ENCODE measurements at places on chromosomes 5 and 9.

GRCh38 chr5:65811885-65812284 is 89.9 kb downstream of the NLN start:
- DNase-seq, result peak; percentile 90

DNA sequence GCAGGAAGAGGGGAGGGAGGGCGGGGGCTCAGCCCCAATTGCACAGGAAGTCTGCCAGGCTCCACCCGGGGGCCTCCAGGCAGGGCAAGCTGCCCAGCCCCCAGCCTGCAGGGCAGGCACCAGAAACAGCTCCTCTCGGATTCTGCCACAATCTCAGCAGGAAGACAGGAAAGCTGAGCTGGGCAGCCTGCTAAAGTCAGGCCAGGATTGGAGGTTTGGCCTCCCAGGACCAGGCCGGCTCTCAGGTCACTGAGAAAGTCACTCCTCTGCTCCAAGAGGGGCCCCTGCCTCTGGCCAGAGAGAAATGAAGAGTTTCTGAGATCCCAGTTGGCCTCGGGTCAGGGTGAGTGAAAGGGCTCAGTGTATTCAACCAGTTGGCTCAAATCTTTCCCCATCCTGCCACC is 54.6 kb upstream of the STXBP1 start:
- peak; percentile 67 for DNase-seq

DNA sequence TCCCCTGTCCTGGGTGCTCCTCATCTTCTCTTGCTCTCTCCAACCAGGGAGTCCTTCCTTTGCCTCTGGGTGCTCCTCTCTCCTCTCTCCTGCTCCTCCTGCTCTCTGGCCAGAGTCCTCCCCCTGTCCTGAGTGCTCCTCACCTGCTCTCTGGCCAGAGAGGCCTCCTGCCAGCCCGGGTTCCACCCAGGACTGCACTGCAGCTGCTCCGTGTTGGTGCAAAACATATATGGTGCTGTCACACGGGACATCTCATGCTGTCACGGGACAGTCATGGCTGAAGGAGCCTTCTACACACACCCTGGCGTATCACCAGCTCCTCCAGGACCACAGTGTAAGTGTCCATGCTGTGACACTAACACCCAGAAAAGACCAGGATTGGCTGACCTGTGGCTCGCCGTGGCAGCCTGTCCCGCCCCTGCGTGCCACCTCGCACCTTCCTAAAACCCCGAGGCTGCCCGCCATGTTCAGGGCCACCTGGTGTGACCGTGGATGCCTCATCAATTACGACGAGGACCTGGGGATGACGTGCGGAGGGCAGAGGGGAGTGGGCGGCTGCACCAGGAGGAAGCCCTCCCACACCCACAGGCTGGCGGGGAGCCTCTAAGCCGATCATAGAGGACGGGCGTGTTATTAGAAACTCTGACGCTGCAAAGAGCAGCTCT is 27.9 kb upstream of the SLC6A3 start:
- DNase-seq, result no peak

- peak; percentile 48 for DNase-seq
Observed at GRCh38 chr5:122581629-122582028, 193.3 kb upstream of the SNX2 start.

Measured in NCI-H226 (cell line).